IPS DF 19.7 (cell line): ENCODE measurements at places on chromosomes 6 and 20.

DNA sequence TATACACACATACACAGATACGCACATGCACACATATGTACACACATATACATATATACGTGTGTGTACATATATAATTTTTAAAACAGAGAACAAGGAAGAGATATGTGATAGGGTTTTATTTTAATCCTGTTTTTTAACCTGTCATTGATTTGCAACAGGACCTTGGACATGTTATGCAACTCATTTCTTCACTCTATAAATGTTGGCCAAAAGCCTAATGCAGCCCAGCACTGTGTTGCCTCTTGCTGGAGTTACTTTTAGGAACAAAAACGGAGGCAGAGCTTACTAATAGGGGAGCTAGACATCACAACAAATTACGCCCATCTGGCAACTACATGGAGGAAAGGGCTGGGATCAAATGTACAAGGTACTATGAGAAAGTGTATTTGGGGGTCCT, 179.9 kb upstream of the TAB2 start:
- no peak for DNase-seq

GRCh38 chr6:27332692-27333641, 20.9 kb upstream of the POM121L2 start:
- DNase-seq = no peak

GRCh38 chr6:107354451-107354850, 104.9 kb downstream of the PDSS2 start:
- DNase-seq = no peak

GRCh38 chr20:56826306-56826704, 197.2 kb downstream of the TFAP2C start:
- no peak for DNase-seq

GRCh38 chr6:17988422-17988944, 1.0 kb upstream of the KIF13A start:
- no peak for DNase-seq

- DNase-seq = no peak
Measured at GRCh38 chr6:36871686-36872085, 2.9 kb downstream of the PPIL1 start.

- DNase-seq = no peak
Measured at GRCh38 chr20:8700756-8701155, 368.1 kb upstream of the PLCB4 start.

DNA sequence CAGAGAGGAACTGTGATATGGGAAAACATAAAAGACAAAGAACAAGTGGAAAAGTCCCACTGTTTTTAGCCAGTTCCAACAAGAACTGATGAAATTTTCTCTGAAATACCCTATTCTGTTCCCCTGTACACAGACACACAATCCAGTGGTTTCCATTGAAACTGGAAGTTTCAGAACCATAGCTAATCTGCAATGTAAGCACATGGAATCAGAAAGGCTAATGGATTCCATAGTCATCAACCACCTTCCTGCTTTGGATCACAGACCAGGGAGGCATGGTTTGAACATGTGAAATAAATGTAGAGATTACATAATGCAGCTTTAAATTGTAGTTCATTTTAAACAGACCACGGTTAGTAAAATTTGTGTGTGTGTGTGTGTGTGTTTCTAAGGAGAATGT, 242.1 kb downstream of the GJA1 start:
- no peak for DNase-seq

DNA sequence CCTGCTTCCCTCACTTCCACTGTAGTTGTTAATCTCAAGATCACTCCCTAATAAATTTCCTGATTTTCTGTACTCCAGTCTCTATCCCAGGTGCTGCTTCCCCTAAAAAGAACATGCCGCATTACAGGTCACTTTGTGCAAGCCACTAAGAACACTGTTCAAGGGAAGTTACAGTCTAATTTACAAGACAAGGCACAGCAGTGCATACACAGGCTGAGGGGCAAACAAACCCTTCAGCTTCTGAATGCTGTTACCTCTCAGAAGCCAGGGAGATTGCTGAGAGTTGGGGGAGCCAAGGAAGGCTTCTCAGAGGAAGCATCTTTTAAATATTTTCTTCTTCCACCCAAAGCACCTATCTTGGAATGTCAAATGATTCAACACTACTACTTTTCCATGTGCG, 445.3 kb upstream of the FLRT3 start:
- no peak for DNase-seq

GRCh38 chr20:4299773-4300172, 284.4 kb upstream of the RNF24 start:
- no peak for DNase-seq

- DNase-seq = no peak
Measured at GRCh38 chr20:58327211-58327610, 17.7 kb downstream of the RAB22A start.

DNA sequence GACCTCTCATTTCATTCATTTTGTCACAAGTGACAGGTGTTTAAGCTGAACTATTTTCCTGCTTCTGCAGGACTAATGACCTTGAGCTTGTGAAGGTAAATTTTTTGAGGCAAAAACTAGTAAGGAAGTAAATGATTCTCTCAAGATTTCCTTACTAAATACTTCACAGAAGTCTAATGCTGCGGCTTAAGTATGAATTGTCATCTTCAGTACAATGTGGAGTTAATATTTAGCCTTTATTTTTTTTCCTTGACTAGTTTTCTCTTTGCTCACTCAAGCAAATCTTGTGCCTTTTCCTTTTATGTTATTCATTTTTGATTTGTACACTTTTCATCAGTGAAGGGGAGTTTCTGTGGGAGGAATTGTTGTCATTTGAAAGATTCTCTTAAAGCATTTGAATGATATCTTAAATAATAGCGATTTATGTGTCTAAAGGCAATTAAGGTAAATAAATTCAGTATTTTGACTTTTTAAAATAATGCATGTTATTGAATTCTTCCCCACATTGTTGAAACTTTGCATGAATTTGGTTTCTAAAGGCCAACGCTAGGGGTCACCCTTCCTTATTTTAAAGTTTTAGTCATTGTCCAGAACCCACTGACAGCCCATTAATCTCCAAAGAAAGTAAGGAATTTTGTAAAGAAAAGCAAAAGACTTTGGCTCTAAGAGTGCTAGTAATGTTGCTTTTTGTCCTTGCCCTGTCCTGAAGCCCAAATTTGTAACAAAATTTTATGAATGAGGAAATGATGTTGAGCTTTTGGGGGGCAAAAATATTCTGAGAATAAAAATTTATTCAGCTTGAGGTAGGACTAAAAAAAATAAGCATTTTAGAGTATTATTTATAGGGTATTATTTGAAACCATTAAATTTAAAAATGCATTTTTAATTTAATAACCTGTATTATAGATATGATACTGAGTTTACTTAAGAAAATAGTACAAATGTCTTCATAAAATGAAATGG, 157.4 kb upstream of the LAMA2 start:
- DNase-seq = no peak

GRCh38 chr6:4304927-4305455, 169.6 kb upstream of the ECI2 start:
- DNase-seq = no peak

DNA sequence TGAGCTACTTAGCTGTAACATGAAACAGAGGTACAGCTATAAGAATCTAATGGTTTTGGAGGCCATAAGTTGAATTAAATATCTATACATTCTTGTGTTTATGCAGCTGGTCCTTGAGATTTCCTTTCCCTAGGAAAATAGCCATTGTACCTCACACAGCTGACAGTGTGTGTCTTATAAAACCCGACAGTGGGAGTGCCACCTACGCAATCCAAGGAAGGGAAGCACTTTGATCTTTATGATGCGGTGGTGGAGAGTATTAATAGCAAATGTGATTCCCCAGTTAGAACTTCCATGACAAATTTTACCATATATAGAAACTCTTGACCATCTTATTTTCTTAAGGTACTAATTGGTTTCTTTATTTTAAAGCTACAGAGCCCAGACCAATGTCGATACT, 149.5 kb downstream of the TMEM200A start:
- no peak for DNase-seq

- peak; percentile 7 for DNase-seq
Measured at GRCh38 chr6:54291738-54292137, 16.5 kb upstream of the TINAG start.

- no peak for DNase-seq
Measured at GRCh38 chr6:160971171-160971570, 20.4 kb upstream of the MAP3K4 start.

- DNase-seq = no peak
Measured at GRCh38 chr6:156778454-156779205, 1.5 kb downstream of the ARID1B start.

GRCh38 chr6:107780226-107780625, 43.9 kb downstream of the SCML4 start:
- DNase-seq = no peak

- no peak for DNase-seq
Measured at GRCh38 chr6:79208816-79209215, 25.7 kb downstream of the HMGN3 start.

GRCh38 chr20:29873946-29874345, 1383.5 kb upstream of the DEFB115 start:
- DNase-seq = no peak

DNA sequence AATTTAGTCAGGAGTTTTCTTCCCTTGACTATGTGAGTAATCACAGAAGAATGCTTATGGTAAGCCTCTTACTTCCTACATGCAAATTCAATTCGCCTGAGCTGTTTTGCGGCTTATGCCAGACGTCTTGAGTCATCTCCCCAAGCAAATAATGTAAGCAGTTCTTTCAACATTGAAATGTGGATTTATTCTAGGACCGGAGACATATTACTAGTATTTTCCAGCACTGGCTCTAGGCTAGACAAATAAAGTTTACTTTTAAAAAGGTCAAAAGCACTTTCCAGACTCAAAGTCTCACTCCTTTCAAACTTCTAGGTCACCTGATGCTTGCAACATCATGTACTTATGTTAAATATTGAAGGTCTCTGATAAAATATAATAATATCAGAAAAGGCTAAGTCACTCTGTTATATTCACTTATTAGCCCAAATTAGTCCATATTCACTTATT, 38.1 kb upstream of the NOX3 start:
- DNase-seq = peak; percentile 12

DNA sequence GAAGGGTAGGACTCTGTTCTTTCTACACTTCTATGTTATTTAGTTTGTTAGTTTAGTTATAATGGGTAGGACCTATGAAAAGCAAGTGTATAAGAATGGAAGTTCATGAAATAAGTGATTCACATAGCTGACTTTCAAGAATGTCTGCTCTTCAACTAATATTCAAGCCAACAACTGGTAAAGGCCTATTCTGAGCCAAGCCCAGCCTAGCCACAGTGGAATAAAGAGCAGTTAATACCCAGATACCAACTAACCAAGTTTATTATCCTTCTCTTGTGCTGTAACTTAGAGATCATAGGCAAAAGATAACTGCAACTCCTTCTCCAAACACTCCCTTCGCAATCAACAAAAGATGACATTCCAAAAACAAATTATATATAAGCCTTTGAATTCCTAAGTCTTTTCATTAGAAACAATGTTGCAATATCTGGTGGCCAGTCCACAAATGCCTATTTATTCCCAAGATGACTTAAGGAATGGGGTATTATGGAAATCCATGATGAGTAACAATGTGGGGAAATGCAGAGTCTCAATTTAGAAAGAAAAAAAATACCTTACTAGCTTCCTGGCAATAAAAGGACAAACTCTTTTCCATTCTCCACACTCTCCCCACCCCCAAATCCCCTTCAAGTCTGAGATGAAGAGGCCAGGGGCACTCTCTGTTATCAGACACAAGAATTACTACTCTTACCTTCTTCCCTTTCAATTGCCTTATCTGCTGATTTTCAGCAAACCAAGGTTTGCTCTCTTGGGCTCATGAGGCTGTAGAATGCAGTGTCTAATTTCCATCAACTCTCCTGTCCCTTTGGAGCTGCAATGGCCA, 27.4 kb downstream of the BTBD9 start:
- no peak for DNase-seq

DNA sequence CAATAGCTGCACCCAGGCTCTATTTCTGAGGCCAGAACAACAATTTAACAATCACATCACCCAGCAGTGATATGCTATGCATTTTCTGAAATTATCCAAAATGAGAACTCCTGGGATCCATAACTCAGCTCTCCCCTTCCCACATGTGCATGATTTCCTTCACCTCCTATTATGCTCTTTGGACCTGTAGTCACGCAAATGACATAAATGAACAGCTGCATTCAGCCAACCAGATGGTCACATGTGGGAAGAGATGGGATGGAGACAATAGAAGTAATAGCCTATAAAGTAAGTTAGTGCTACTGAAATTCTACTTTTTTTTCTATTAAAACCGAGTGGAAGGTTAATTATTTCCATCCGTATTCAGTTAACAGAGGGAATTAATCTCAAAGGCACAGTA, 662.1 kb upstream of the ID4 start:
- DNase-seq = no peak

- DNase-seq = no peak
Measured at GRCh38 chr6:135424385-135424784, 73.2 kb downstream of the AHI1 start.

- DNase-seq = no peak
Measured at GRCh38 chr20:61973515-61974356, 91.9 kb downstream of the TAF4 start.

GRCh38 chr6:131954775-131955107, 3.6 kb upstream of the CCN2 start:
- DNase-seq = no peak

- DNase-seq = peak; percentile 3
Measured at GRCh38 chr6:146472918-146473317, 70.7 kb upstream of the RAB32 start.

- DNase-seq = no peak
Measured at GRCh38 chr6:39061182-39061581, 12.6 kb downstream of the GLP1R start.

DNA sequence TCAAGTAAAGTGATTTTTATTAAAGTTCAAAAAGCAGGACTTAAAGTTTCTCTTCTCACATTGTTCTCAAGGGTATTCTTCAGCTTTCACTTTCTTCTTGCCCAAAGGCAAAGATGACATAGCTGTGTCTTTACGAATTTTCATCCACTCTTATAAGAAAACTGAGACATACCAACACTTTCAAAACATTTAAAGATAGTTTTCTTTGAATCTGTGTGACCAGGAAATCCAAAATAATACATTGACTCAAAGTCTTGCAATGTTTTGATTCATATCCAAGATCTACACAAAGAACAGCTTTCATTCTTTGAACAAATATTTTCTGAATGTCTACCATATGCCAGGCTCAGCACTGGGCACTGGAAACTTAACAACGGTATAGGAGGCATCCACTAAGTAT, 117.9 kb downstream of the SIM1 start:
- DNase-seq = no peak

DNA sequence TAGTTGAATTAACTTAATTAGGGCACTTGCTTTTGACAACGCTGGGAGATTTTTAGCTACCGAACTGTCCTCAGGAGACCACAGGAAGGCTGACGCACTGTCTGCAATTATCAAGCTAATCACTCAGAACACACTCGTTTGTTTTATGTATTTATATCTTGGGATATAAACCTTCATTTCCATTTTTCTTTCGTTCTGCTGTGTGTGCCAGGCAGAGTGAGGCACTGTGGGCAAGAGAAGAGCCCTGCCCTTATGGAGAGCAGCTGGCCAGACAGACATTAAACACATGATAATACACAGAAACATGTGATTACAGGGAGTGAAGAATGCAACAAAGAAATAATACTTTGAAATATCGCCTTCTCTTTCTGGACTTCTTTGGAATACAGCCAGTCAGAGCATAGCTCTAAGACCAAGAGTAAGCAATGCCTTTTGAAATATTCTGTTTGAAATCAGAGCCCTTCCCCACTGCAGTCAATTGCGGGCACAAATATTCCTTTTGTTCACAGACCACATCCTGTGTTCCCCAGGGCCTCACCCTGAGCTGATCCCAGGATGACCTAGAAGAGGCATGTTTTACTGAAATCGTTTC, 96.8 kb downstream of the ANKRD60 start:
- no peak for DNase-seq
